AG04449 (cell line): ENCODE measurements at places on chromosomes 5 and 9.

DNA sequence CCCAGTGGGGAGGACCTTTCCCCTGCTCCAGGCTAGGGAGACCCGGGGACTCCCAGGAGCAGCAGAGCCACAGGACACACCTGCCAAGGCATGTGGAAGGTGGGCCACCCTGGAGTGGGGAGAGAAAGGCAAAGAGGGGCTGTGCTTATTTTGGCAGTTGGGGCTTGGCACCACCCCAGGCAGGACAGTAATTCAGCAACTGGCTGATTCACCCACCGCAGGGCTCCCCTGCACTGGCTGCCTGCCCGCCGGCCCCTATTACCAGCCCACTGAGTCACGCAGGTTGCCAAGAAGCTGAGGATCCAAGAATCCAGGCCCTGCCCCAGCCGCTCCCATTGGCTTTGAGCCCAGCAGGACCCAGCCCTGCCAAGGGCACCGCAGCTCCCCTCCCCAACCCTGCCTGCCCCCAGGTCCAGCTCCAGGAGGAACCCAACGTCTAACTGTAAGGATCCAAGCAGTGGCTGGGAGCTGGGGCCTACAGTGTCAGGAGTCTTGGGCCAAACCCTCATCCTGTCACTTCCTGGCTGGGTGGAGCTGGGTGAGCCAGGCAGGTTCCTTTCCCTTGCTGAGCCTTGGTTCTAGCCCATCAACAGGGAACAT is 14.2 kb upstream of the RALGDS start:
- DNase-seq = no peak

DNA sequence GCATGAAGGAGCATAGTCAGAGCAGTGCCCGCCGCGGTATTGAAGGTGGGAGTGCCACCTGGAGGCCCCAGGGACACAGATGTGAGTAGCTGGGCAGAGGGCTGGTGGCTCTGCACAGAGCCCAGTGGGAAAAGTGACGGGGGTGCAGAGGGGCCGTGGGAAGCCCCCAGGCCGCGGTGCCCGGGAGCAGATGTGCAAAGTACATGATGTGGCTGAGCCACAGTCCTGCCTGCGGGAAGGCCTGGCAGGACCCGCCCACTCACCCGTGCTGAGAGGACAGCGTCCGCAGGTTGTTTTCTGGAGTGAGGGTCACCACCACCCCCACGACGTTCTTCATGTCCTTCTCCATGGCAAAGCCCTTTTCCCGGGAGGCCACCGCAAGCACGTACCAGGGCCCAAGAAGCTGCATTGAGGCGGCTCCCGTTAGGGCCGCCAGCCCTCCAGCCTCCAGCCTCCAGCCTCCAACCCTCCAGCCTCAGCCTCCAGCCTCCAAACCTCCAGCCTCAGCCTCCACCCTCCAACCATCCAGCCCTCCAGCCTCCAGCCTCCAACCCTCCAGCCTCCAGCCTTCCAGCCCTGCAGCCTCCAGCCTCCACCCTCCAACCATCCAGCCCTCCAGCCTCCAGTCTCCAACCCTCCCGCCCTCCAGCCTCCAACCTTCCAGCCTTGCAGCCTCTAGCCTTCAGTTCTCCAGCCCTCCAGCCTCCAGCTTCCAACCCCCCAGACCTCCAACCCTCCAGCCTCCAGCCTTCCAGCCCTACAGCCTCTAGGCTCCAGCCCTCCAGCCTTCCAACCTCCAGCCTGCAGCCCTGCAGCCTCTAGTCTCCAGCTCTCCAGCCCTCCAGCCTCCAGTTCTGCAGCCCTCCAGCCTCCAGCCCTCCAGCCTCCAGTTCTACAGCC is 914 bp downstream of the LCN6 start:
- DNase-seq = no peak

DNA sequence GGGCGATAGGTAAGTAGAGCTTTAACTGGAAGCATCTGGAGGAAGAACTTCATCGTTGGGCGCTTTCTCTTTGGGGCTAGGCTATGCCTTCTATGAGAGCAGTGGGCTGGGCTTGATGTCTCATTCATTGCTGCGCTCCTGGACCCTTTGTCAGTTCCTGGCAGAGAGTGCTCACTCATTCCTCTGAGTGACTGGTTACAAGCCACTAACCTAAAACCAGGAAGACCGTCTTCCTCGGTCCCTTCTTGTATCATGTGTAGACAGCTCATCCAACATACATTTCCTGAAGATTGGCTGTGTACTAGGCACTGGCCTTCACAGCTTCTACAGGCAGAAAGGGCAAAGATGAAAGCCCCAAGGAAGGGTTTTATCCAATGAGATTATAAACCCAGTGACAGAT is 6.4 kb downstream of the SWI5 start:
- no peak for DNase-seq

- DNase-seq = no peak
These were observed 16.5 kb downstream of the PRELID2 start for GRCh38 chr5:145818604-145819003.
